ENCODE measurements at places on chromosomes 5 and 9.
A peak's percentile ranks its signal among the peaks of the same experiment; 100 is the strongest.

DNA sequence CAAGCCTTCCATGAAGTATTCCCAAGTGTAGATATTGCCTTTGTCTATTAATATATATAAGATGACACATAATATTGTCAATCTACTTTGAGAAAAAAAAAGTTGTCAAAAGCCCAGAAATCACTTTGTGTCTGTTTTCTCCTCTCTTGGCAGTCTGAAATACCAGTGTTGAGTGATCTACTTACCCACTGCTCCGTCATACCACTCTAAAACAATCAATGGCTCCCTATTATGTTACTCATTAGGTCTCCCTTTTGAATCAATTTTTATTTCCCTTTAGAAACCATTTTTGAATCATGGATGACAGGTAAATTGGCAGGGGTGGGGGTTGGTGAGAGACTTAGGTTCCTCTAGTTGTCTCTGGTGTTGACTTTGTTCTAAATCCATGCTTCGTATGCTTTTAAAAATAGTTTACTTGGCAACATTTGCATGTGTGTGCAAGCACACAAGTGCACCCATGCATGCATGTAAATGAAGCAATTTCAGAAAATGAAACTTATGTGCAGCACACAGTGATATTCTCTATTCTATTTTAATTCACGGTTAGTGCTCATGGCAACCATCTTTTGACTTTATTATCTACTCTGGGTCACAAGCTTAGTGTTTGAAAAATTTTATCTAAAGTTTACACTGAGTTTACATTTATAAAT lies 378.9 kb downstream of the RAB3C start:
- no peak for DNase-seq

DNA sequence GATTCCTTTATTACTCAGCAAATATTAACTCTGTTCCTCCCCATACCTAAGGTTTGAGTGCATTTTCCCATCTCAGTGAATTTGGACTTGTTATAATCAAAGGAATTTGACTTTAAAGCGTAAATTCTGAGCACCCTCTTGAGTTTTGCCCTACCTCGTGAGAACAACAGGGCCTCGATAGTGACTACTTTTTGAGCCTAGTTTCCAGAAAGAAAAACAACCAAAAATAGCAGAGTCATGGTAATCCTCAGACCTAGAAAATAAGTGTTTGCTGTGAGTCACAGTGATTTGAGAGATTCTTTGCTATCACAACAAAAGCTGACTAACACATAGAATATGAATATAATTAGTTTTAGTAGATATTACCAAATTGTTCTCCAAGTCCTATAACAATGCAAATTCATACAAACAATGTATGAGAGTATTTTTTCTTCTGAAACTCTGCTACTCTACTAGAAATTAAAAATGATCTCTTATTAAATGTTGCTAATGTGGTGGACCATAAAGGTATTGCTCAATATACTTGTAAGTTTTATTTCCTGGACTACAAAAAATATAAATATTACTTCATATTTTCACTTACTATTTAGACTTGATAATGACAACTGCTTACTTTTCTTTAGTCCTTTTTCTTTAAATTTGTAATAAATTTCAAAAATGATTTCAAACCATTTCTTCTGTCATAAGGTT lies 759.7 kb downstream of the BRINP1 start:
- DNase-seq, result no peak

DNA sequence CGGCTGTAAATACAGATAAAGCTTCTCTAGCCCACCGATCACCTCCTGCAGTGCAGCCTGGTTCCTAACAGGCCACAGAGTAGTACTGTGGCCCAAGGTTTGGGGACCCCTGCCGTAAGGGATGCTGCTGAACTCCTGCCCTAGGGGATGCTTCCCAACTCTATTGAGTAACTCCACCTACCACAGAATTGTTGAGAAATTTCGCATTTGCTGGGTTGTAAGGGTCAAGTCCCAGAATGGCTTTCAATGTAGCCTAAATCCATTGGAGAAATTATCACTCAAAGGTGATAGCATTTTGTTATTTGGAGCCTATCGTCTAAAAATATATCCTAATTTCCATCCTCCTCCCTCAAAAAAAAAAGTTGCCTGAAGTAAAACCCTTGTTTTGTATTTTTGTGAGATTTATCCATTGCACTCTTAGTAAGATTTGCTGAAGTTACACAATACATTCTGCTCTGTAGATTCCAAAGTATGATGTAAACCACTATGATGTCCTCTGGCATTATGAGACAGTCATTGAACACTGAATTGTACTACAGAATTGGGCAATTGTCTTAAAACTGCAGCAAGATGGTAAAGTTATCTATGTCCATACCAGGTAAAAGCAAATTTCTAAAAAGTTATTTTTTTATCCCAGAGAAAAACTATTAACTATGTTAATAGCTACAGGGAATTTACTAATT lies 14.0 kb downstream of the ACTBL2 start:
- DNase-seq, result no peak

DNA sequence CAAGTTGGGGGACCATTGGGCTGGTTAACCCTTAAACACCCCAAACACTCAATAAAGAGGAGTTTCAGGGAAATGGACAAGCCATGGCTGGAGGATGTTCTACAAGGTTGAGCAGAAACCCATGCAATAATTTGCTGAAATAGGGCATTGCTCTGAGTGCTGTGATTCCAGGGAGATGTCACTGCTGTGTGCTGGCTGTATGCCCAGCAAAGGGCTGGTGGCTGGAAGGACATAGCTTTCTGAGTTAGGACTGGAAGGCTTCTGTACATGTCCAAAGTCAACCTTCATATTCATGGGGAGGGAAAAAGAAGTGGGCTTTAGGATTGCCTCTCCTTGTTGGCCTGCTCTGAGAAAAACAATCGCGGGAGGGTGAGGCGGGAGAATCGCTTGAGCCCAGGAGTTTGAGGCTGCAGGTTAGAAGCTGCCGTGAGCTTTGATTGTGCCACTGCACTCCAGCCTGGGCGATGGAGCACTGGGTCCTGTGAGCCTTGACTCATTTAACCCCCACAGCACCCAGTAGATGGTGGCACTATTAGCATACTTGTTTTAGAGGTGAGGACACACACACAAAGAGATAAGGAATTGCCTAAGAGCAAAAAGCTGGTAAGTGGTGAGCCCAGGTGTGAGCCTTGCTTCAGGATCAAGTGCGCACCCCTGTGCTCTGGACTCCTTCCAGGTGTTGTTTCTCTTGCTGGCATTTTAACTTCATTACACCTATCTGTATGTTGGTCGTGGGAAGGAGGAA lies 20.4 kb downstream of the IL12B start:
- DNase-seq, result no peak

GRCh38 chr5:159231167-159231566 lies 21.8 kb upstream of the RNF145 start:
- no peak for DNase-seq

DNA sequence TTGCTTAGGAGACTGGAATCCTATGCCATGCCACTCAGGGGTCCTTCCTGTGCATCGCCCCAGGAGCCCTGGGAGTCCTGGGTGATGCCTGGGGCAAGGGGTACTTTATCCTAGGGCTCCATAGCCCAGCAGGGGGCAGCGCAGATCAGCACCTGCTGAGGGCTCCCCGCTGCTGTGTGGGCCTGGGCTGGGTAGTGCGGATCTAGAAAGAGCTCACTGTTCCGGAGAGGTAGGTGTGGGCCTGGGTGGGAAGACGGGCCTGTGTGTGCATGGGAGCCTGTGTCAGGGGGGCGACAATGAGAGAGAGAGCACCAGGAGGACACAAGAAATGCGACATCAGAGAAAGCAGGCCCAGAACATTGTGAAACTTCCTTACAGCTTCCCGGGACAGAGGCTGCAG lies 11.4 kb upstream of the DAB2IP start:
- peak; percentile 4 for DNase-seq

GRCh38 chr9:127132921-127133647 lies 10.6 kb upstream of the ANGPTL2 start:
- no peak for DNase-seq

DNA sequence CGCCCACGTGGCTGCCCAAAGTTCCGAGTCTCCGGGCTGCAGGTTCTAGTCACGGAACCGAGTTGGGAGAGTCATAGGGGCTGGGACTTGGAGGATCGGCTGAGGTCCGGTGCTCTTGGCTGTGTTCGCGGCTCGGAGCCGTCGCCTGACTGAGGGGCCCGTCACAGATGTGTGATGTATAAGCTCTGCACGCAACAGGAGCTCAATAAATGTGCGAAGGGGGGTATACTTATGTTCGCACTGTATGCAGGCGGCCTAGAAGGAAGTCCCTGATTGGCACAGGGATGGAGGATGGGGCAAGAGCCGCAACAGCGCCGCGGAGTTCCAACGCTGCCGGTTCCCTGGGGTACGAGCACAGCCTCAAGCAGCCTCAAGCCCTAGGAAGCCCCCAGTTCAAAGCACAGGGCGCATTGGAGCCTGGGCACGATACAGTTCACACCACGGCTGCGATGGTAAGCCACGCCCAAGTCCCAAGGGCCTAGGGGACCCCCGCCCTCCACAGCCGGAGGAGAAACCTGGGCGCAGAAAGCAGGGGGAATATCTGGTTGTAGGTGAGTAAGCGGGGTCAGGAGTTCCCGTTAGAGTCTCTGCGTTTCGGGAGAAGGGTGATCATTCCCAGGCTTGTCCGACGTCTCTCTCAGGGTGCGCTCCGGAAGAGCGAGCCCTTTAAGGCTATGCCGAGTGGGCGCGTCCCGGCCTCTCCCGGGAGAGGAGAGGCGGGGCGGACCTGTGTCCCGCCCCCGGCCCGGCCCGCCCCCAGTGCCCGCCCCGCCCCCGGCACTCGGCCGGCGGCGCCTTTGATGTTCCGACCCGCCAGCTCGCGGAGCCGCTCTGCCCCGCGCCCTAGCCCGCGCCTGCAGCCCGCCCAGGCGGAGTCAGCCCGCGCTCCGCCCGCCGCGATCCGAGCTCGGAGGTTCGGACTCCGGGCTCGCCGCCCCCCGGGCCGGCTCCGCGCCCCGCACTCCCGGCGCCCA lies at the start of gene TCF7:
TCF7 (plus strand) TSS at position 780 of the 974 bp plus-strand sequence. CDS start 226 bp downstream, outside the sequence.
- DNase-seq, result peak; percentile 73

DNA sequence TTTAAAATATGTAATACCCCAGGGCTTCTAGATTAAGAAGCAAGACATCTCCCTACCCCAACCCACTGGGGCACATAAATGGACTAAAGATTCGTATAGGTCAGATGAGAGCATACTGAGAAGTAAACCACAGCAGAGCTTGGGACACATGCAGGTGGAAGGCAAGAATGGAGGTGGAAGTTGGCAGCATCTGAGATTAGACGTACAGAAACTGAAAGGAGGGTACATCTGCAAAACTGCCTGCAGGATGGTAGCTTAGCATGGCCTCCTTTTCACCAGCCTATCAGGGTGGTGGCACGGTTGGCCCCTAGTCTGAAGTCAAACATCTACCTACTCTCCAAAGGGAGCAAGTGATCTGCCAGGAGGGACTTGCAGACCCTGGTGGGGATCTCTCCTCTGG lies 181.8 kb downstream of the TSSK1B start:
- no peak for DNase-seq

GRCh38 chr5:40505031-40505430 lies 174.7 kb upstream of the PTGER4 start:
- no peak for DNase-seq

DNA sequence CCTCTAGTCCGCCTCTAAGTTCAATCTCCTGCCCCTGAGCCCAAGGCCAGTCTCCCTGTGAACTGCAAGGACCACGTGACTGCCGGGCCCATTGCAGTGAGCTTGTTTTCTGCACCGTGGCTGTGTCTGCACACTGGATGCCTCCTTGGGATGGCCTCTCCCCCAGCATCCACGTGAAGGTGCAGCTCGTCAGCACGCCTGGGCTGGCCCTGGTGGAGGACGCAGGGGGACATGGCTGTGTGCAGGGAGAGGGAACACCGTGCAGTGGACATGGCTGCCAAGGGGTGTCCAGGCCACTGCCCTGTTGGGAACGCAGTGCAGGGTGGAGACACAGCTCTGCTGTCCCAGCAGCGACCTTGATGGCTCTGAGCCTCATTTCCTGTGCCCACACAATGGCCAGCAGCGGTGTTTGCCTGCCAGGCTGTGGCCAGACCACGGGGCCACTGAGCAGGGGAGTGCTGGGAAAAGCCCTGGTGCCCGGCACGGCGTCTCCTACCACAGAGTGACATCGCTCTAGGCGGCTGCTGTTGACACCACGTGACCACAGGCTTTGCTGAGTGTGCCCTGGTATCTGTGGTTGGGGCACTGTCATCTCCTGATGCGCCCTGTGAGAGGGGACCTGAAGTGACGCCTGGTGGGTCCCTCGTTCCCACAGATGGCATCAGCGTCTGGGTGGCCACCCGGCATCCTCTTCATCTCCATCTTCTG lies 26.9 kb upstream of the EXOC3 start:
- DNase-seq, result no peak

- DNase-seq, result no peak
Observed at GRCh38 chr5:45189481-45189880, 380.7 kb downstream of the MRPS30 start.

- DNase-seq, result no peak
Observed at GRCh38 chr9:112252194-112252593, 77.1 kb upstream of the SUSD1 start.

GRCh38 chr9:36328798-36329411 lies 70.7 kb upstream of the GNE start:
- DNase-seq, result peak; percentile 11

- no peak for DNase-seq
Observed at GRCh38 chr5:54889826-54890225, 95.6 kb downstream of the ESM1 start.

GRCh38 chr9:80552931-80553330 lies 981.2 kb downstream of the TLE4 start:
- DNase-seq, result no peak

GRCh38 chr5:31244921-31245320 lies 51.4 kb downstream of the CDH6 start:
- DNase-seq, result no peak

DNA sequence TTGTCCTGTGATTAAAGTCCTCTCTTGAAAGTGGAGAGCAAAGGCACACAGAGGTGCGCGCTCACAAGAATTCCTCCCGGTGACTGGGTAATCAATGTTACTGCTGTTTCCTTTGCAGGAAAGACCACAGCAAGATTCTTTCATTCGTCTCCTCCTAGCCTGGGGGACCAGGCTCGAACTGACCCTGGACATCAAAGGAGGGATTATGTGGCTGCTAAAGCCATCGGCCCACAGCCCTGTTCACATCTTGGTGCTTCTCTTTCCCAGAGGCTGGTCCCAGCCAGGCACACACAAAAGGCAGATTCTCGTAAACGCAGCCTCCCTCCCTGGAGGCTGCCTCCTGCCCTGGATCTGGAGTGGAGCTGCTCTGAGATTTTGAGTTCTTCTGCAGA lies 230.9 kb downstream of the FANCC start:
- no peak for DNase-seq

- DNase-seq, result no peak
Observed at GRCh38 chr5:41510176-41510831, at the start of gene PLCXD3. PLCXD3 (minus strand) TSS chr5:41510601; CDS start chr5:41510526, 75 bp downstream.
